ENCODE measurements at places on chromosomes 2 and 18.

DNA sequence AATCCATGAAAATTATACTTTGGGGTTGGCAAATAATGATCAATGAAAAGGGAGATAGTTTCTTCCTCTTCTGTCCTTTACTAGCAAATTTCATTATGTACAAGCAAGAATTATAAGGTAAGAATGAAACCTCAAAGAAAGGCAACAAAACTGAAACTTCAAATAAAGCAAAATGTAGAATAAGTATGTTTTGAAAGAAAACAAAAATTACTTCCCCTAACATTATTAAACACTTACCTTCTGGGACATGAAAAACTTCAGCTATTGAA, 29.4 kb downstream of the THADA start:
- no peak for DNase-seq

GRCh38 chr2:146576339-146577111, 1268.3 kb upstream of the ACVR2A start:
- no peak for DNase-seq

- DNase-seq: no peak
These were observed 18.5 kb downstream of the LDLRAD4 start for GRCh38 chr18:13237073-13237472.

- DNase-seq: no peak
These were observed 48.2 kb upstream of the FOXI3 start for GRCh38 chr2:88500691-88501090.

GRCh38 chr2:46549166-46549844, 69.9 kb downstream of the TMEM247 start:
- no peak for DNase-seq

GRCh38 chr18:61236356-61237057, 96.7 kb upstream of the CDH20 start:
- DNase-seq: no peak

DNA sequence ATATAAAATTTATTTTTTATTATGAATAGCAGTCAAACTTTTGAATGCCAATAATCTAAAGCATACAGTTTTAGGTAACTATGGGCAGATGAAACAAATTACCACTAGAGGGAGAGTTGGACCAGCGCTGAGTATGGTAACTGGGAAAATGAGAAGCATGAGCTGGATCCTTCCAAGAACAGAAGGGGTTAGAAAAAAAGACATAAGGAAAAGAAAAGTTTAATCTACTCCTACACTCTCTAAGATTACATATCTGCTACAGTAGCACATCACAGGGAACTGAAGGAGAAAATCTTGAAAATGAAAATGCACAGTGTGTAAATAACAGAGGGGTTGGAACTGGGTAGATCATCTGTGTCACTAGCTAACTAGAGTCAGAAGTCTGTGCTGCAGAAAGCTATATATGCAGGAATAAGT, 15.5 kb downstream of the REG3G start:
- no peak for DNase-seq

DNA sequence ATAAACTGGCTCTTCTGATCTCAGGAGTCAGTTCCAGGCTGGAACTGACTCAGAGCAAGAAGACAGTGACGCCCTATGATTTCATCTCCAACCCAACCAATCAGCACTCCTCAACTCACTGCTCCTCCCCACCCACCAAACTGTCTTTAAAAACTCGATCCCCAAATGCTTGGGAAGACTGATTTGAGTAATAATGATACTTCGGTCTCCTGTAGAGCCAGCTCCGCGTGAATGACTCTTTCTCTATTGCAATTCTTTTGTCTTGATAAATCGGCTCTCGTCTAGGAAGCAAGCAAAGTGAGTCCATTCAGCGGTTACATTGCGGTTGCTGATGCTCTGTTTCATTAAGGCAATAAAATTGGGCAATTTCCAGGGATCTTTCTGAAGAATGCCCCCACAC, 1025.3 kb upstream of the CNTNAP5 start:
- DNase-seq: no peak

- no peak for DNase-seq
These were observed 508.2 kb downstream of the LRRTM4 start for GRCh38 chr2:77013953-77014352.

DNA sequence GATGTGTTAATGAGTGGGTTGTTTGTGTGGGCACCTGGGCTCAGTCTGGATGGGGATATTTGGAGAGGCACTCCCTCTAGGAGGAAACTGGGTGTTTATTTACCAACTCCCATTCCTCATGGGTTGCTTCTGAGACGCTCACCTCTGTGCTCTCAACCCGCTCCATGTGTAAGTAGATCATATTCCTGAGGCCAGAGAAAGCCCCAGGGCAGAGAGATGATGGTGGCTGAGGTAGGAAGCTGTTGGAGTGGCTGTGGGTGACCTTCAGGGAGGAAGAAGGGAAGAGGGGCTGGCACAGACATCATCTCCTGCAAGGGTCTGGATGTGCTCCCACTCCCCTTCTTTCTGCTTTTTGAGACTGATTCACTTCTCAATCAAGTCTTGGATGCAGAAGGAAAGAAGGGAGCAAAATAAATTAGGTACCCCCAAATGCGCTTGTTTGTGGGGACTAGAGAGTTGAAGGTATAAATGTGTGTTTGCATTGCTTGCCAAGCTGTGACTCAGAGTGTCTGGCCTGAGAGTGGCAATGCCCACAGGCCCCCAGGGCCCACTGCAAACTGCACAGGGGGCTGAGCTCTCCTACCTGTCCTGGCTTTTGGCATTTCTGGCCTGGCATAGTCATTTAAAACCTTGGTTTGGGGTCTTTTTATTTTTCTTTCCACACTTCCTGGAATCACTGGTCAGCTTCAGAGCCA, 57.2 kb upstream of the TNP1 start:
- no peak for DNase-seq

- no peak for DNase-seq
These were observed 277.0 kb downstream of the NEDD4L start for GRCh38 chr18:58320907-58321561.

GRCh38 chr2:111657351-111657975, 226.5 kb downstream of the ANAPC1 start:
- no peak for DNase-seq

GRCh38 chr2:43288417-43289305, 62.3 kb upstream of the ZFP36L2 start:
- no peak for DNase-seq

DNA sequence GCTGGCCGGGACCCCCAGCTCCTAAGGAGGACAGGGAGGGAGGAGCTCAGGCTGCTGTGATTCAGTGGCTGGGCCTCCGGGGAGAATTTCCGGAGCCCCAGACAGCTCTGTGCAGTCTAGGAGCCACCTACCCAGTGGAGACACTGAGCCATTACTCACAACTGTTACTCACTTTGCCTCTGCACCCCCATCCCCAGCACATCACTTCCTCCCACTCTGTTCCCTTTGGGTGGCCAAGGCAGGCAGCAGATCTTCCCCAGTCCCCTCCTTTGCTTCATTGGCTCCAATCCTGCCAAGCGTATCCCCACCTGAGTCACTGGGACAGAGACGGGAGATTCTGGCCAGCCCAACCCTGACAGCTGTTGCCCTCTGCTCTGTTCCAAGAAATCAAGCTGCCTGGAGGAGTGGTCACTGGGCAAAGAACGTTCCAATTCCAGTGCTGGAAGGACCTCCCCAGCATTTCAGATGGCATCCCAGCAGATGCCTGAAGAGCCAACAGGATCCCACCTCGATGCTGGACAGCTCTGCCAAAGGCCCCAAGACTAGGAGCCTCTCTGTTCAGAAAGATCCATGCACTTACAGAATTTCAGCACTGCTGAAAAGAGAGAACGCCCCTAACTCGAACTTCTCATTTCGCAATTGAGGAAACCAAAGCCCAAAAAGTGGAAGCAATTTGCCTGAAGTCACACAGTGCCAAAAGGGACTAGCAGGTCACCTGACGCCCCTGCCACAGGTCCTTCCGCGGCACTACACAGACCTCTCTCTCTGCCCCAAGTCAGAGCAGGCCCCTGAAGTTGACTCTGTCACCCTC, 68.3 kb downstream of the TNS1 start:
- no peak for DNase-seq

DNA sequence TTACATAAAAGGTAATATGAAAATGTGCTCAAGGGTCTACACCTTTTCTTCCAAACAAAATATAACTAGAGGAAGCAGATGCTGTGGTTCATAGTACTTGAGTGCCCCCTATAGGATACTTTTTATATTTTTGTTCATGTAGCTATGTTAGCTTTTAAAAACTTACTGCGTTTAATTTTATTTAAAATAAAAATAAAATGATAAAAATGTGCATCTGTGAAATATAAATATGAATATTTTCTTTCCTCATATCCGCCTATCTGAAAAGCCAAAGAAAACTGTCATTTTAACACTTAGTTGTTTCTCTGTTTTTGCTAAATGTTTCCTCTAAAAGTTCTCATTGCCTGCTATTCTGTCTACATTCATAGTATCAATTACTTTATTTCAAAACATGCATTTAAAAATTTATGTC, 9.6 kb upstream of the LRP1B start:
- no peak for DNase-seq

DNA sequence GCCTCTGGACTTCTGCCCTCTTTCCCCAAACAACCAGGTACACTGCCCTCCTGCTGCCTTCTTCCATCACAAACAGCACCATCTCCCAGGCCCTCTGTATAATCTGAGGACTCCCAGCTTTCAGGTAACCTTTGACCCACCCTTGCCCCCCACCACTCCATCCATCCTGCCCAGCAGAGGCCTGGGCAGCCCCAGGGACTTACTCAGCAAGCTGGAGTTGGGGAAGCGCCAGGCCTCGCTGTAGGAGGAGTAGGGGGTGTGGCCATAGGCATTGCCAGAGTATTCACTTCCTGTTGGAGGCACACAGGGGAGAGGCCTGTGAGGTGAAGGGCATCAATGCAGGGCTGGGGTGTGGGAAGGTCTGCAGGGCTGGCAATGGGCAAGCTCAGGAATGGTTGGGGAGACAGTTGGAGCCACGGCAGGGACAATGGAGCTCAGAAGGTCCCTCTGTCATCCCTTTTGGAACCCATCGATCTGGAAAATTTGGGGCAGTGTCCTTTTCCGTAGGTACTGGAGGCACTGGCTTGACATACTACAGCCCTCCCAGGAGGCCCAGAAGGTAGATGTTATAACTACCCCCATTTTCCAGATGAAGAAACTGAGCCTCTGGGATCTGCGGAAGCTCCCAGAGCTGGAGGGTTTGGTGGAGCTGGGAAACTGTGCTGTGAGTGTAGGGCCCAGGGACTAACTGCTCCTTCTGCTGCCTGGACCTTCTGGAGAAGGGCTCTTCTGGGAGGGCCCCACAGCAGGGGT, 46.3 kb downstream of the PSD4 start:
- DNase-seq: no peak

DNA sequence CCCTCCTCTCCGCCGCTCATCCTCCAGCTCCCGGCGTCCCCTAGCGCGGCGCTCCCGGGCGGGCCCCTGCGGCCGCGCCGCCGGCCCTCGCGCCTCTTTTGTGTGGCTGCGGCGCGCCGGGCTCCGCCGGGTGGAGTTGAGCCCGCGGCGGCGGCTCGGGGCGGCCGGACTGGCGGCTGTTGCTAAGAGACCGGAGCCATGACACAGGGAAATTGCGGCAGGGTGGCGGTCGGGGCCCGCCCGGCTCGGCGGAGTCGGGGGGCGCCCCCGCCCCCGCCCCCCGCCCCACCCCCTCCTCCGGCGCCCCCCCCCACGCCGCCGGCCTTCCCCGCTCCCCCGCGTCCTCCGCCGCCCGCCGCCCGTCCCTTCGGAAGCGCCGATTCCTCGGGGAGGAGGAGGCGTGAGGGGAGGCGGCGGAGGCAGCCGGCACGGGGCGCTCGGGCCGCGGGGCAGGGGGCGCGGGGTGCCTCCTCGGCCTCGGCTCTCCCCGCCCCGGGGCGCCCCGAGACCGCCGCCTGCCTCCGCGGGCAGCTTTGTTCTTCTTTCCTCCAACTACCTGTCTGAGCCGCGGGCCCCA, at the start of gene TMEM200C:
TMEM200C (minus strand) TSS at position 224 of the 577 bp plus-strand sequence. CDS start 3,459 bp downstream, outside the sequence.
- DNase-seq: no peak

- DNase-seq: no peak
These were observed 72.0 kb downstream of the ARMC9 start for GRCh38 chr2:231270221-231271114.

GRCh38 chr2:239566995-239567568, 166.3 kb upstream of the HDAC4 start:
- DNase-seq: no peak

GRCh38 chr18:51193621-51194287, 3.7 kb downstream of the MEX3C start:
- no peak for DNase-seq

- no peak for DNase-seq
These were observed 26.2 kb upstream of the XDH start for GRCh38 chr2:31440764-31441163.

DNA sequence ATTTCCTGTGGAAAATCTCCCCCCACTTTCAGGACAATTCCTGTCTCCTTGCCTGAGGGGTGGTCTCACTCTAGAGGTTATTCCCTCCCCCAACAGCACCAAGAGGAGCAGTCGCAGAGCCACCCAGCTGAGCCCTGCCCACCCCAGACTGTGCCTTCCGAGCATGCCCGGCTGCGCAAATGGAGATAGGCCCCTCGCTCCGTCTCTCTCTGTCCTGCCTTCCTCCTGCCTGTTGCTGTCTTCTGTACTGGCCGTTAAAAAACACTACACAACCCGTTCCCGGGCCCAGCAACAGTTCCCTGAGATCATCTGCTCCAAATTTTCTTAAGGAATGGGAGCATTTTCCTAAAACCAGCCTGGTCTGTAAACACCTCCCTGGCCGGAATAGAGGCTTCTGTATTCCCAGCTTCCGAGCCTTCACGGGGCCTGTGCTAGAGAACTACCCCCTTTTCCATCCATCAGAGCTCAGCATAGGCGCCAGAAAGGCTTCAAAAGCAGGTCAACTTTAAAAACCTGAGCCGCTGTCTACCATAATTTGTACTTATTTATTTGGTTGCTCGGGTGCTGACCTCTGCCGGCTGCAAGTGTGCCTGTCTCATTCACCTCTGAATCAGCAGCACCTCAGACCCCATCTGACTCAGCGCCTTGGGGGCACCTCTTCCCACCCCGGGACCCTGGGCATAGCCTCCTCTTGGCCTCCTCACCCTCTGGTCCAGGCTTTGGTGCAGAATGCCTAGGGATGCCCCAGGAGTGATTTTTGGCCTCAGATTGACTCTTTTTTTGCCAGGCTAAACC, 159.4 kb downstream of the PXDN start:
- no peak for DNase-seq

- DNase-seq: no peak
These were observed 61.0 kb downstream of the MGAT5 start for GRCh38 chr2:134314681-134315368.

GRCh38 chr2:11710632-11711353, 35.6 kb upstream of the LPIN1 start:
- DNase-seq: no peak

- DNase-seq: no peak
These were observed 49.9 kb downstream of the KCNIP3 start for GRCh38 chr2:95346738-95347671.

GRCh38 chr2:23380562-23381065, 4.4 kb upstream of the KLHL29 start:
- DNase-seq: peak; percentile 46

All from stimulated activated CD4-positive, alpha-beta T cell treated with anti-CD3 and anti-CD28 coated beads, TNF-alpha, amount 100 ng/mL, for 4 hours (primary cell).